Heart right ventricle (tissue), 16 donors: ENCODE measurements at places on chromosomes 3 and 15. TPM values are rescaled to one million over a fixed set of nuclear protein-coding genes. Genes with fewer than 3 reads are reported as not detected.

DNA sequence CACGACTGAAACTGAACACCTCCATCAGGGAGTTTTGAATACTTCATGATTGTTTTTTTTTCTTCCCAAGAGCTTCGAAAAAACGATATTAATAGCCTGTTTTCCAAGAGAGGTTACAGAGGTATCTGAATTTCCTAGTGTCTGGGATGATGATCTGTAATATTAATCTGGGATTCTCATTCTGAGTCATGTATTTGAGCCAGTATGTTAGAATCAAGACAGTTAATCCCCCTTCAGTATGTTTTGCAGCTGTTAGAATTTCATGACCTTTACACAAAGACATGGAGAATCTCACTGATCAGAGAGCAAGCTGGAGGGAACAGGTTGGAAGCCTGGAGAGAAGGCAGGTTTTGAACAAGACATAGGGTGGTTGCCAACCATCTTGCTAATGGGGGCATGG lies 234.5 kb upstream of the GAP43 start:
- no peak for DNase-seq

Gene CCDC54
- total RNA-seq = not detected

GRCh38 chr3:37859908-37860199 lies 1.8 kb upstream of the CTDSPL start:
- DNase-seq = no peak

- peak; percentile 62 for DNase-seq
These were observed 27.3 kb upstream of the DMXL2 start for GRCh38 chr15:51649659-51650521.

DNA sequence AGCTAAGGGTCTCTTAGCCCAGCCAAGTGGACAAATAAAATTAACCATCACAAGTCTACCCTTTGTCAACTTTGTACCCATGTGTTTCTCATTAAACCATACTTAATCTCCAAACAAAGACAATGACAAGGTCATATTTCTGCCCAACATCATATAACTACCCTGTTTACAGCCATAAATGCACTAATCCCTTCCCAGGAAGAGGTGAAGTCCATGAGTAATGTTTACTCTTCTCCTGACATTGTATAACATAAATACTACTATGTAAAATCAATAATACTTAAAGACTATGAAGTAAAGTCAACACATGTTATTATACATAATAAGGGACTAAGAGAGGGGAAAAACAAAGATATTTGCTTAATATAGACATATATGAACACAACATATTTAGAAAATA lies 38.5 kb upstream of the FAN1 start:
- no peak for DNase-seq

- no peak for DNase-seq
These were observed 26.4 kb downstream of the ANXA2 start for GRCh38 chr15:60371175-60372051.

DNA sequence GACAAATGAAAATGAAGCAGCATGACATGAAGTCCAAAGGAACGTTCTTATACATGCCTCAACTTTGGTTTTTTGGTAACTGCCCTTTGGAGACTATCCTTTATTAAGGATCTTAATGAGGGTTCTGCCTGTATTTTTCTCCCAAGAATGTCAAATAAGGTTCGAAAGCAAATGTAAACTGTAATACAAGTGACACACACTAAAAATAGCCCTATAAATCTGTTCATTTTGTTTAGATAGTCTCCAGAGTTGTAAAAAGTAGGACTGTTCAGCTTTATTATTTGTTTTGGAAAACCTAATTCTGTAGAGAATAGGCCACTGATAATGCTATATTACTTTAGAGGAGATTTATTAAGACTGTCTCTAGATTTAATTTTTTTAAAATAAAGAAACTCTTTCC lies 80.5 kb upstream of the CDIN1 start:
- DNase-seq = no peak

Gene LRRC34
- total RNA-seq = 1.7 TPM

- DNase-seq = no peak
These were observed 73.4 kb downstream of the SCN5A start for GRCh38 chr3:38576131-38576525.

GRCh38 chr3:106552351-106553043 lies 683.7 kb upstream of the CBLB start:
- DNase-seq = no peak

- no peak for DNase-seq
These were observed 307.1 kb downstream of the IL20RB start for GRCh38 chr3:137264843-137265330.

GRCh38 chr3:23368731-23369130 lies 165.6 kb downstream of the UBE2E2 start:
- no peak for DNase-seq

Gene SCG3
- total RNA-seq = not detected

Gene CPB1
- not detected for total RNA-seq

DNA sequence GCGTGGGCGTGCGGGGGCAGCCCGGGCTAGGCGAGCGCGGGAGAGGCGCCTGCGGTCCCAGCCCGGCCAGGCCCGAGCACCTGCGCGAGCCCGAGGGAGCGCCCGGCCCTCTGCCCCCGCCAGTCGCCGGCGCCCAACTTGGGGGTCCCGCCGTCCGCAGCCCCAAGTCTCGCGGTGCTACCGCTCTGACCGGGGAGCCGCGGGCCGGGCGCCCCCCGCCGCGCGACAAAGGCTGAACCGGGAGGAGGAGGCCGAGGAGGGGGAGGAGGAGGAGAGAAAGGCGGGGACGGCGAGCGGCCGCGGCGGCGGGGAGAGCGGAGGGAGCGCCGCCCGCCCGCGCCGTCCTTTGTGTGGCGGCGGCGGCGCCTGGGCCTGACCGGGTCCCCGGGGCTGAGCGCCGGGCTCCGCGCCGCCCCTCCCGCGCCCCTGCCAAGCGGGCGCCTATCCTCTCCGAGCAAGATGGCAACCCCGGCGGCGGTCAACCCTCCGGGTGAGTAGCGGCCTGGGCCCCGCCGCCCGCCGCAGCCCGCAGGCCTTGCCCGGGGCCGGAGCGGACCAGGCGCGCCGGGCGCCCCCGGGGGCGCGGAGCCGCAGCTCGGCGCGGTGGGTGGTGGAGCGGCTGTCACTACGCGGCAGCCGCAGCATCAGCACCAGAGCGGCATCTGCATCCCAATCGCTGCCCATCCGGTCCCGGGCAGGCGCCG lies at the start of gene ARNT2:
Gene ARNT2, plus strand, starts transcription at position 326 of the 704 bp plus-strand sequence. Its CDS starts 134 bp downstream, at position 460.
- DNase-seq = peak; percentile 30

- DNase-seq = no peak
These were observed 1.3 kb upstream of the RFX7 start for GRCh38 chr15:56244811-56245576.

Gene DVL3
- total RNA-seq = 52.6 TPM

DNA sequence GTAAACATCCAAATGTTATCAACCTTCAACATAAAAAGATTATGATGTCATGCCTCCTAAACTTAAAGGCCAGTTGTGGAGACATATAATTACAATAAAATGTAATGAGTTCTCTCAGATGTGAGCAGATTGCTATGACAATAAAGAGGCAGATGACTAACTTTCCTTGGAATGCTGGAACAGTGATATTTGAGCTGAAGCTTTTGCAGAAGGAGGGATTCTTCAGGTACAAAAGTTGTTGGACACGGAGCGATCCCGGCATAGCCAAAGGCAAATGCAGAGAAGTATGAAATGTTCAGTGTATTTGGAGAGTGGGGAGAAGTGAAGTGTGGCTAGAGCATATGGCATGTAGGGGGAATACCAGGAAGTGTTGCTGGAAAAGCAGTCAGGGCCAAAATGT lies 520.1 kb downstream of the FGF12 start:
- DNase-seq = no peak

Gene SPESP1
- 9.5 TPM for total RNA-seq

Gene CTXND1
- total RNA-seq = 0.11 TPM

GRCh38 chr3:115833074-115833473 lies 209.8 kb downstream of the GAP43 start:
- DNase-seq = no peak

DNA sequence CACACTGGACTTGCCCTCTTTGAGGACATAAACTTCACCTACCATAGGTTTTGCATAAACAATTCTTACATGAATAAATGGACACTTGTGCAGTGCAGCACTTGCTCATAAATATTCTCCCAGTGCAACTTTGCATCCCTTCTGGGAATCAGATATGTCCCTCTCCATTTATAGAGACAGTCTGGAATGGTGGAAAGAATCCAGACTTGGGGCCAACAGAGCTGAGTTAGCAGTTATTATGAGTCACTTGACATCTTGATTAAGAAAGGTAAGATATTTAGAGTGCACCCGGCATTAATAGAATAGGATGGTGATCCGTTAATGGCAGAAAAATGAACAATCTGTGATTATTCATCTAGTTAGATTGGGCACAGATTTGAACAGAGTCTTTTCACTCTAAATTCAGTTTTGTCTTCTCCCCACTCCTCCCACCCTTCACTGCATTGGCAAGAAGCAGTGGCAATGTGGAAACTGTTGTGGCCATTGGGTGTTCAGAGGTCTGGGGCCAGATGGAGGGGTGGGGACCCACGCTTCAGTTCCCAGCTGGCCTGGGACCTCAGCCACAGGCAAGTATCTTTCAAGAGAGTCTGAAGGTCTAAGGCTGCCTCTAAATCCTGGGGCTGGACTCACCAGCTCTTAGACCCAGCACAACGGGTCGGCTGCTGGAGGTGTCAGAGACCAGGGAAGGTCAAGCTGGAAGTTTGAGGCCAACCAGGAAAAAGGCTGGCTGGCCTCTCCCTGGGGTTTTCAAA lies 58.9 kb upstream of the KY start:
- no peak for DNase-seq

Gene GPR171
- not detected for total RNA-seq

GRCh38 chr3:24202071-24202470 lies 257.0 kb downstream of the NR1D2 start:
- no peak for DNase-seq

DNA sequence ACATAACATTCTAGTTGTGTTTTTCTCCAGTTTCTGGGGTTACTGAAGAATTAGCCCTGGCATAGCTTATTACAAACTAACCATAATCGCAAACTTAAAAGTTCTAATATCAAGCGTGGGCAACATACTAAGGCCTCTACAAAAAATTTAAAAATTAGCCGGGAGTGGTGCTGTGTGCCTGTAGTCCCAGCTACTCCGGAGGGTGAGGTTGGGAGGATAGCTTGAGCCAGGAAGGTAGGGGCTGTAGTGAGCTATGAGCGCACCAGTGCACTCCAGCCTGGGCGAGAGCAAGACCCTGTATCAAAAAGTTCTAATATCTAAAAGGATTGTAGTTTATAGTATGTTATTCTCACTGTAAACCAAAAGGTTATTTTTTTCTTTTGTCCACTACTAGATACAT lies 1.1 kb downstream of the OIP5 start:
- no peak for DNase-seq

Gene ATG7
- 14.8 TPM for total RNA-seq

GRCh38 chr3:129077222-129077621 lies 16.6 kb downstream of the GP9 start:
- no peak for DNase-seq

- no peak for DNase-seq
These were observed 13.3 kb downstream of the STAC start for GRCh38 chr3:36393563-36393962.
